ENCODE measurements at places on chromosomes 2 and 18. TPM values are rescaled to one million over a fixed set of nuclear protein-coding genes. Genes with fewer than 3 reads are reported as not detected.

The SUPT7L gene
- total RNA-seq: 30.9 TPM

DNA sequence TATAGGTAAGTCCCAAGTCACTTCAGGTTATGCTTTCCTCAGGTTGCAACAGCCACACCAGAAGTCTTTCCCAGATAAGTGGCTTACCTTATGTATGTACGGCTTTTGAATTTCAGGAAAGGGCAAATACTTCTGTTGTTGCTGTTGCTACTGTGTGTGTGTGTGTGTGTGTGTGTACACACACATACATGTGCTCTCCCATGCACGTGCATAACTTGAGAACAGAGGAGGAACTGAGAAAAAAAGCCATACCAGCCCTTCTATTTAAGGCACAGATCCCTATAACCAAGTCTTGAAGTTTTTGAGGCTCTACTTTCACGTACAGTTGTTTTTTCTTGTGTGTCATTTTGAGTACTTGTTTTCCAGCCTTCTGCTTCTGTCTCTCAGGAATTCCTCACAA, 62.4 kb downstream of the WDPCP start:
- DNase-seq: no peak

- no peak for DNase-seq
Measured at GRCh38 chr2:99550368-99550767, 60.6 kb upstream of the REV1 start.

DNA sequence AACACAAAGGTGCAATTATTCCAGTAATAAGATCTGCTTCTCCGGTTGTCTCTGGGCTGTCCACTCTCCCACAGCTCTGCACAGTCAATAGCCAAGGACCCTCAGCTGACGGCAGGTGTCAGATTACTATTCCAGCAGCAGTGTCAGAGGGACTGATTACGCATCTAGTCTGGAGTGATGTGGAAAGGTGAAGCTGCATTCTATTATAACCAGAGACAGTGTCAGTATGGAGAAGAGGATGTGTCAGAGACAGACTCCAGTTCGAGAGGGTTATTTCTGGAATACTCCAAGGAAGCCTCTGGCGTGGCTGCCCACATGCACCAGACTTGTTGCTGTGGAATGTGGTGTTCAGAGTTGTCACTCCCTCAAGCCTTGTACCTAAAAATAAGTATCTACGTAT, 163.6 kb upstream of the TMEM200C start:
- peak; percentile 37 for DNase-seq

DNA sequence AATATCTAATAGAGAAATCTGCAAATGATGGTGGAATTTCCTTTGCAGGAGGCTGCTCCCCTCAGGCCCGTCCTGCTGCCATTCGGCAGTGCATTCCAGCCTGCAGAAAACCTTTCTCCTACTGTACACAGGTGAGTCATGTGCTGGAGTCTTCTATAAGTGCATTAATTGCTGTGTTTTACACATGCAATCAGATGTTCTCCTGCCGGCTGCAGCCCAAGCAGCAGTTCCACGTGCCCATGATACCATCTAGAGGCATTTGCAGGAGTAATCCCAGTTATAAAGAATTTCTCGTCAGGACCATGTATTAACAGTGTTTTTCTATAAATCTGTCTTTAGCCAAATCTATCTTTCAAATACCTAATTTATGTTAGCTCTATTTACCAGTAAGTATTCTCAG, 304.7 kb upstream of the HNMT start:
- peak; percentile 33 for DNase-seq

GRCh38 chr2:101809698-101810097, 112.2 kb downstream of the MAP4K4 start:
- DNase-seq: no peak

- peak; percentile 48 for DNase-seq
Measured at GRCh38 chr2:189657867-189658266, 3.4 kb upstream of the ASNSD1 start.
